ENCODE measurements at places on chromosomes 11 and 22. TPM values are rescaled to one million over a fixed set of nuclear protein-coding genes. Genes with fewer than 3 reads are reported as not detected.

The VPREB3 gene
- total RNA-seq, result 2.2 TPM

The NRIP3 gene
- 3.8 TPM for total RNA-seq

The SNX32 gene
- total RNA-seq, result 4.3 TPM

The OOSP4A gene
- not detected for total RNA-seq

The MMP13 gene
- not detected for total RNA-seq

The VPREB1 gene
- total RNA-seq, result 3.5 TPM

The RAPSN gene
- total RNA-seq, result 0.54 TPM

The DEPDC7 gene
- 1.9 TPM for total RNA-seq

The TBX1 gene
- not detected for total RNA-seq

The TMX2 gene
- 42.8 TPM for total RNA-seq

The PDE2A gene
- 1.3 TPM for total RNA-seq

The PAAF1 gene
- 12.1 TPM for total RNA-seq

The KCNK4 gene
- total RNA-seq, result under 0.01 TPM

The ISX gene
- not detected for total RNA-seq

The PGA5 gene
- not detected for total RNA-seq

The GPHA2 gene
- not detected for total RNA-seq

The DKK3 gene
- total RNA-seq, result not detected

The FHIP1B gene
- total RNA-seq, result 46.0 TPM

The FAM227A gene
- 1.3 TPM for total RNA-seq

The APOL1 gene
- total RNA-seq, result 15.6 TPM

The DCDC1 gene
- total RNA-seq, result not detected

The ART1 gene
- not detected for total RNA-seq

The ARHGAP8 gene
- total RNA-seq, result 0.54 TPM

The SCGB1A1 gene
- not detected for total RNA-seq

The TMA7B gene
- not detected for total RNA-seq

The GLYATL1 gene
- total RNA-seq, result 0.81 TPM

The MAPK8IP2 gene
- total RNA-seq, result 0.27 TPM

The B3GAT1 gene
- total RNA-seq, result under 0.01 TPM

The OMP gene
- not detected for total RNA-seq

The UBQLNL gene
- 0.81 TPM for total RNA-seq
